NCI-H1417 (cell line): ENCODE measurements at places on chromosomes 7 and 10.

GRCh38 chr10:129919358-129919757, 44.7 kb downstream of the EBF3 start:
- no peak for DNase-seq

- no peak for DNase-seq
Observed at GRCh38 chr7:158765020-158765419, 60.4 kb upstream of the NCAPG2 start.

DNA sequence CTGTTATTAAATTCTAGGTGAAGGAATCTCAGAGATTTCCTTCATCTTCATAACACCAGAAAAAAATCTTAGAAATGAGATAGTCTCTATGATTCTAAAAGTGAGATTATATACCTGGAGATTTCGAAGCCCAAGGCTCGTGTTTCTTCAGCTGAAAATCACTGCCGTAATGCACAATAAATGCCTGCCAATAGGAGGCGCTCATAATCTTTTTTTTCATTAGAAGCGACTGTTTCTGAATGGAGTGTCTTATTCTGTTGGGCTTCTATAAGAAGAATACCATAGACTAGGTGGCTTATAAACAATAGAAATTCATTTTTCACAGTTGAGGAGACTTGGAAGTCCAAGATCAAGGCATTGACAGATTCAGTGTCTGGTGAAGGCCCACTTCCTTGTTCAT, 294.7 kb downstream of the PRKG1 start:
- no peak for DNase-seq

- peak; percentile 7 for DNase-seq
Observed at GRCh38 chr10:61000769-61001730, 57.1 kb upstream of the RHOBTB1 start.

- no peak for DNase-seq
Observed at GRCh38 chr10:86182595-86182994, 184.0 kb downstream of the GRID1 start.
